T-helper 2 cell treated with Interferon-gamma antibody and Interleukin-4, amounts not matched to agents 5 μg/mL and 100 μg/mL, for 36 hours (primary cell): ENCODE measurements at places on chromosomes 13 and 19.
A peak's percentile ranks its signal among the peaks of the same experiment; 100 is the strongest.

DNA sequence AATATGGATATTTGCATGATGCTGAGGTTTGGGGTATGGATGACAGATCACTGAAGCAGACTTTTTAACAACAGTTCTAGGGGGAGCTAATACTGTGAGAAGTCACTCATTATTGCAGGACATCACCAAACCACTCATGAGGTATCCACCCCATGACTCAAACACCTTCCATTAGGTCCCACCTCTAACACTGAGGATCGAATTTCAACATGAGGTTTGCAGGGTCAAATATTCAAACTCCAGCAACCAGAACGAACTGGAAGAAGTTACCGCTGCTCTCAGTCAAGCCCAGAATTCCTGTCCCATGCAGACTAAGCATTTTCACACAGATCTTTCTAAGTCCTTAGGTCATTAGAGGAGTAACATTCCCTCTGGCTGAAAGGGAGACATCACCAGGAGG lies 758.9 kb downstream of the UQCRFS1 start:
- no peak for DNase-seq

DNA sequence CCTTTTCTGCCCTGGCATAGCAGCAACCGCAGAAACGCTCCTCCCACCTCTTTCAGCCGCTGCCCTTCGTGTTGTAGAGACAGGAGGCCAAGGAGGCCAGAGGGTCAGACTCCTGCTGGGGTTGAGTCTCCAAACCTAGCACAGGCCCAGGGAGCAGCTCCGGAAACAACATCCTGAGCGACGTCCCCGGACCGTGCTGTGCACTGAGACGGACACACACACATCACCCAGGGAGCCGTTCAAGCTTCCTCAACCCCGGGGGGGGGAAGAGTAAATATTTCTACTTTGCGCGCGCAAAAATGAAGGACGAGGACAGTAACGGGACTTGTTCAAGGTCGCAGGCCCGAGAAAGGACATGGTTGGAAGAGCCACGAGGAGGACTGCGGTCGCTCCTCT lies 657 bp downstream of the ZNF550 start:
- peak; percentile 6 for DNase-seq

DNA sequence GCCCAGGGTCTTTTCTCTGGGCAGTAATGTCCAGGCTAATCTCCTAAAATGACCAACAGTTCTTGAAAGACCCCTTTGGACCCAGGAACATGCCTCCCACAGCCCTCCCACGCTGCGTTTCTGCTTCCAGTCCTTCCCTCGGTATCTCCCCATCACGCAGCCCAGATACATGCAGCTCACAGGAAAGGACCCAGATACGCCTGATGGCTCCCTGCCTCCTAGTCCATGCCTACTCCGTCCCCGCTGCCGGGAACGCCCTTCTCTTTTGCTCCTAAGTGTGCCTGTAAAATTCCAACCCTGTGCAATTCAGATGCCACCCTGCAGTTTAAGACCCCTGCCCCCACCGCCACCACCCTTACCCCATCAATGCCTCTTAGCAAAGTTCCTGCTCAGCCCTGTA lies 778 bp downstream of the MUC16 start:
- no peak for DNase-seq

- DNase-seq = no peak
Observed at GRCh38 chr19:5676772-5677105, 3.6 kb downstream of the MICOS13 start.

DNA sequence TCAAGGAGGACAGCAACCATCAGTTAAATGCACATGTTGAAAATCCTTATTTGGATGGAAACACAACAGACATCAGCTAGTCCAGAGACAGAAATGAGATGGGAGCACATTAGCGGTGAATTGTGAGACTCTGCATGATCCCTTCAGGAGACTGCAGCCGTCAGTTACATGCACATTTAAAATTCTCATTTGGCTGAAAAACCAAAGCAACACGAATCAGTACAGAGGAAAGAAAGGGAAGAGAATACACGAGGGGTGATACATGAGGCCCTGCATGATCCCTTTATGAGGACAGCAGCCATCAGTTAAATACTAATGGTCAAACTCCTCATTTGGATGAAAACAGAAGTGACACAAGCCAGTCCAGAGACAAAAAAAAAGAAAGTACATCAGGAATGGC lies 123.4 kb downstream of the PTPRS start:
- no peak for DNase-seq

DNA sequence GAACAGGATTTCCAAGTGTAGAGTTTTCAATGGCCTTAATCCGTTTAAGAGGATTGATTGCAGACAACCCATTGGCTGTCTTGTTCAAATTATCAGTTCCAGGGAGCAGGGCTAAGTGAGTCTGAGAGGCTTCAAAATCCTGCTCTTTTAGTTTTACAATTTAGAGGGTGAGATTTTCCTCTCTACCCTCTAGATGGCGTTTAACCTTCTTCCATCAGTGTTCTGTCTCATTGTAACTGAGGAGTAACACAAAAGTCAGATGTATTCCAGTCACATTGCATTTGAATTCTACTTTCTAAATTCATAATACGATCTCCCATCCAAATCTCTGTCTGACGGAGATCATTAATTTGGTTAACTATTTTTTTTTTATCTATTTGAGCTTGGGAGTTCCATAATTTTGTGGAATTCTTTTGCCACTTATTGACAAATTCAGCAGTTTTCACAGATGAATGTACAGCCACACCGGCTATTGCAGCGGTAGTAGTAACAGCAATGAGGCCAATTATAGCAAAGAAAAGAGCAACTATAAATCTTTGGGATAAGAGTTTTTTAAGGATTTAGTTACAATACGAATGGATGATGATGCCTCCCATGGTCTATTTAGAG lies 7.8 kb upstream of the C19orf84 start:
- no peak for DNase-seq

DNA sequence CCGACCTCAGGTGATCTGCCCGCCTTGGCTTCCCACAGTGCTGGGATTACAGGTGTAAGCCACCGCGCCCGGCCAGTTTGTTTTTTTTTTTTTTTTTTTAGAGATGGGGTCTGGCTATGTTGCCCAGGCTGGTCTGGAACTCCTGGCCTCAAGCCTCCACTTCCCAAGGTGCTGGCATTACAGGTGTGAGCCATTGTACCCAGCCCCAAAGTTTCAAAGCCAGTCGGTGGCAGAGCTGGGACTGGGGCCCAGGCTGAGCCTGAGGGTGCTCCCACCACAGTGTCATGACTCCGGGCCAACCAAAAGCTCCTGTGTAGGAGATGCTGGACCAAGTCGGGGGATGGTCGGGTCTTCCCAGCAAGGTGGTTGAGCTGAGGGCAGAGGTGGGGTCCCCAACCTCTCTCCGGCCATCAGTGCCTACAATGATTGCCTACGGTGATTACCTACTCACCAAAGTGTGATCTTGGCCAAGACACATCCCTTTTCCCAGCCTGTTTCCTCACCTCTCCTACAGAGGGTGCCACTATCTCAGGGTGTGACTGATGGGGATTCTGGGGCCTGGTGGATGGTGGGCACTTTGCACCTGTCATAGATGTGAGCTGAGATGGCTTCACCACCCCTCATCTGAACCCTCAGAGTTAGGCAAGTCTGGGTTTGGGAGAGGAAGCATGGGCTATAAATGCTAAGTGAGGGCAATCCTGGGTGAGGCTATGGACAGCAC lies 5.9 kb upstream of the SAMD1 start:
- no peak for DNase-seq

DNA sequence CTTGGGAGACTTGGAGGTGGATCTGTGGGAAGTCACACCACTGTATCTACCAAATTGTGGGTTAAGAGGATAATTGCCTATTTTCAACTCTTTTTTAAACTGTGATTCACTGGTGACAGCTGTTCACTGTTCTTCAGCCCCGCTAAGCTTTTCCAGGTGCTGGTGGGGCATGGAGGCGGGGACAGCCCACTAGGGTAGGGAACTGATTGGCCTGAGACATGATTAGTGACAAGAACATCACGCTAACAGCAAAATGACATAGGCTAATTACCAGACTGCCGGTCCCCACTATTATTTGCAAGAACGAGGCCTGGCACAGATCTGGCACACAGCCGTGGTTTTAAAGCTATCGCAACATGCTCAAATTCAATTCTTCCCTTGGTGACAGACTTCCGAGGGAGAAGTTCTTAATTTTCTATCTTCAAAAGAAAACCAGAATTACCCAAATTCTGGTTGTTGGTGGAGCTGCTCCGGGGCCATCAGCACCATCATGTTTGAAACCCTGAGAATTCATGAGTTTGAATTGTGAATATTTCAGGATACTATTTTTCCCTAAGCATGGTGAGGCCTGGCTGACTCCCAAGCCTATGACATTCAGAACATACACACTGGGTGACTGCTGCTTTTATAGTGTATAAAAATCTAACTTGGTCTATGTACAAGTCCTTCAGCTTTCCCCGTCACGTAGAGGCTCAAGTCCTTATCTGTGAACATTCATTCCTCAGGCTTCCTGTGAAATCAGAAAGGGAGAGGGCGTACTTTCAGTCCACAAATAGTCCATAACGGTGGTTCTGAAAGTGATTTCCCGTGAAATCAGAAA lies 17.9 kb downstream of the DOCK9 start:
- DNase-seq = no peak

DNA sequence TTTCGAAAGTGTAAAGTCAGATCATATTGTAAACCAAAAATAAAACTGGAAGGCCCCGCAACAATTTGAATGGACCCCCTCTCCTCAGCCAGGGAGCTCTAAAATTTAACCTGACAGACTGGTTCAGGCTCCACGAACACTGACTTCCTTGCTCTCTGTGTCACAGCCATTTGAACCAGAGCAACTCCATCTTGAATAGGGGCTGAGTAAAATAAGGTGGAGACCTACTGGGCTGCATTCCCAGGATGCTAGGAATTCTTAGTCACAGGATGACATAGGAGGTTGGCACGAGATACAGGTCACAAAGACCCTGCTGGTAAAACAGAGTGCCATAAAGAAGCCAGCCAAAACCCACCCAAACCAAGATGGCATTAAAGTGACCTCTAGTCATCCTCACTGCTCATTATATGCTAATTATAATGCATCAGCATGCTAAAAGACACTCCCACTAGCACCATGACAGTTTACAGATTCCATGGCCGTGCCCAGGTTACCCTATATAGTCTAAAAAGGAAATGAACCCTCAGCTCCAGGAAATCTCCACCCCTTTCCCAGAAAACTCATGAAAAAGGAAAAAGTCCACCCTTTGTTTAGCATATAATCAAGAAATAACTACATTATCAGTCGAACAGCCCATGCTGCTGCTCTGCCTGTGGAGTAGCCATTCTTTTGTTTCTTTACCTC lies 43.1 kb downstream of the RFXAP start:
- DNase-seq = no peak

GRCh38 chr19:1837222-1837565 lies 11.1 kb downstream of the REXO1 start:
- DNase-seq = no peak

- DNase-seq = no peak
Observed at GRCh38 chr19:325173-325936, 19.2 kb downstream of the MIER2 start.

GRCh38 chr19:46489445-46490272 lies 6.0 kb downstream of the PNMA8B start:
- DNase-seq = no peak

DNA sequence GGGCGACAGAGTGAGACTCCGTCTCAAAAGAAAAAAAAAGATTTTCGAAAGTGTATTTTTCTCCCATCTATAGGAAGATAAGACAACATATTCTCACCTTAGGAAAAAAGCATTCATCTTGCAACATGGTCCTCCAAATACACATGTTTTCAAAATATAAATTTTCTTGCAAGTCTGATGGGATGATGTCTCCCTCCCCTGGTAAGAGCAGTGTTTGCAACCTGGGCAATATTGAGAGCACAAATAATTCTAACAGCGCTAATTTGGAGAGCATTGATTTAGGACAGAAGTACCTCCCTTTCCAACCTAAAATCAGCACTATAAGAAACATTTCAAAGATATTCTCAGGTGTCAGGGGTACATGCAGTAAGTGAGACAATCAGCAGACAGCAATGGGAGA lies 61.0 kb upstream of the SHISA2 start:
- no peak for DNase-seq

GRCh38 chr19:15289673-15290072 lies 42.7 kb downstream of the BRD4 start:
- no peak for DNase-seq

DNA sequence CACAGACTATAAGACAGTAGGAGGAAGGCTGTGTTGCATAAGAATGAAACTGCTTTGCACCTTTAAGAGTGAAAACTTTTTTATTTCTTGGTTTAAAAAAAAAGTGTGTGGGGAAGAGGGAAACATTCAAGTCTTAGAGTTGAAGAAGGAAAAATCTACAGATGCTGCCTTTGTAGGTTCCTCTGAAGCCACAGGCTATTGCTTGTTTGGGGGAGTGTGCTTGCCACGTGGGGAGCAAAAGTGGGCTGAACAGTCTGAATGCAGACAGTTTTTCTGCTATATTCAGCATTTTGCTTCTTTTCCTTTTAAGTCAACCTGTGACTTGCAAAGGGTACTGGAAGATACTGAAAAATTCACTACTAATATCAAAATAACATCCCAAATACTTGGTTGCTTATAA lies 36.9 kb downstream of the EFNB2 start:
- DNase-seq = no peak

DNA sequence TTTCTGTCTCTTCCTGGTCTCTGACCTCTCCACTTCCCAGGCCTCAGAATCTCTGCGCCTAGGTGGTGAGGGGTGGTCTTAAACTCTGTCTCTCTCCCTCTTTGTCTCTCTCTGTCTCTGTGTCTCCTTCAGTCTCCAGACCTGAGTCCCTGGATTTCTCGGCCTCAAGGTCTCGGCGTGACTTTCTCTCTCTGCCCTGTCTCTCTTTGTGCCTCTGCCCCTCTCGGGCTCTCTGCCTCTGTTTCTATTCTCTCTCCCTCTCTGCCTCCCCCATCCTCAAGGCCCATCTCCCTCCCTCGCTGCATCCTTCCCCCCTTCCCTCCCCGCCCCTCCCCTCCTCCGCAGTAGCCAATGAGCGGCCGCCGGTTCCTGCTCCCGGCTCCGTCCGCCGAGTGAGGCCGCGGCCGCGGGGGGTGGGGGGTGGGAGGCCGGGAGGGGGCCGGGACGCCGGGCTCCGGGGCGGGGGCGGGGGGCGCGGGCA lies at the start of gene CACNG7:
Gene CACNG7, plus strand, starts transcription at position 344 of the 481 bp plus-strand sequence. CDS start 3,554 bp downstream, outside the sequence.
- no peak for DNase-seq

- peak; percentile 42 for DNase-seq
Observed at GRCh38 chr19:48745208-48745995, 1.3 kb downstream of the IZUMO1 start.

DNA sequence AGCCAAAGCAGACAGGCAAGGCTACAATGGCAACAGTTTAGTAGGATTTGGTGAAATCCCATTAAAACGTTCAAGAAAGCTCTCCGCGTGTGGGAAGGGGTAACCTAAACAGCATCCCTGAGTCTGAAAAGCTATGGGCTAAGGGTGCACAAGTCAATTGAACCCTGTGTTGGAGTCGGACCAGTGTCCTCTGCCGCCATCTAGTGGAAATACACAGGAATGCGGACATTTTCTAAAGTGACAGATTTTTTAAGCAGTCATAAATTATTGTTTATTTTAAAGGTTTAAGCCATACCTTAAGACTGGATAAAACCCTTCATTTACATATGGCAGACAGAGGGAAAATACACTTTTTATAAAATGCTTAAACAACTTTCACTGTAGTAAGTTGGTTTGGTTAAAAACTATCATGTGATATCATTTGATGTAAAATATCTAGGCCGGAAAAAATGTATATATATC lies 26.5 kb upstream of the LSM14A start:
- DNase-seq = peak; percentile 28

- no peak for DNase-seq
Observed at GRCh38 chr19:58042495-58043340, 8.9 kb downstream of the ZSCAN1 start.
